ENCODE measurements at places on chromosomes 1 and 21. TPM values are rescaled to one million over a fixed set of nuclear protein-coding genes. Genes with fewer than 3 reads are reported as not detected.

DNA sequence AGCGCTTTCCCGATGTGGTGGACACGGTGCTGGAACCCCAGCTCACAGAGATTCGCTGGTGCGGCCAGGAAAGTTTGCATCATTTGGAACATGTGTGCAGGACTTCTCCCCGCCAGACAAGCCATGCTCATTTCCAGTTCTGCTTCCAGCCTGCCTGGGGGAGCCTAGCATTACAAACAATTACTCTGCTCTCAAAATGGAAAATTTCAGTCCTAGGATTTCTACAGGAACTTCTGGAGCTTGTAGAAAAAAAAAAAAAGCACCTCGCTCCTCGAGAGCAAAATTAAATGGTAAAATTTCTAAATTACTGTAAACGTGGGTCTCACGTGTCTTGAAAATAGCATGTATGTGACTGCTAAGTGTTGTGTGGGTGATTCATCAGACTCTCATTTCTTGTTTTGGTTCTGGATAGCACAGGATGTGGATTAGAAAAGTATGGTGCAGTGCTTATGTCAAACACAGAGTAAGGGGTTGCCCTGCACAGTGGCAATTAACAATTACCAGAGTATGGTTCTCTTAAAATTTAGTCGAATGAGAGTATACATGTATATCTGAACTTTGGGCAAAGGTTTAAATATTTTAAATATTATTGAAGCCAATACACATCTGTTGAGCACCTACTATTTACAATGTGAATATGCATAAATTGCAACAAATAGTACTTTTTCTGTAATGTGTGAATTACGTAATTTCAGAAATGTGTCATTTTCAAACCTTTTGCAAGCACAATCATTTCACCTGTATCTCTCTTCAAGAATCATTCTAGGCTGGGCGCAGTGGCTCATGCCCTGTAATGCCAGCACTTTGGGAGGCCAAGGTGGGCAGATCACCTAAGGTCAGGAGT, 61.8 kb upstream of the PTGFRN start:
- DNase-seq = peak; percentile 16

- DNase-seq = no peak
These were observed 305.7 kb upstream of the NRIP1 start for GRCh38 chr21:15370462-15370975.

- no peak for DNase-seq
These were observed 66.9 kb upstream of the MAP1LC3C start for GRCh38 chr1:242065813-242066212.

DNA sequence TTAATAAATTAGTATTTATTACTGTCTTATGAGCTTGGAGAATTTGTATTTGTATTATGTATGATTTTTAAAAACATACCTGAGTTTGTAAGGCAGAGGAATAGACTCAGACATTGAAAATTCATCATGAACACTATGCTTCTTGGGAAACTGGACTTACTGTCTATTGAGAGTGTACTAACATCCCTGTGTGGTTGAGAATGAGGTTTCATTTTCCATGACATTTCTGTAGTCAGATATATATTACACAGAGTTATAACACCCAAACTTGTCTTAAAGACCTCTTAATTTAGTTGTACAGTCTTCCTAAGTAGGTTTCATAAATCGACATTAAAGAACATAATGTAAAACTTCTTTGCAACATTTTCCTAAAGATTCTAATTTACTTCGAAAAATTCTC, 30.0 kb downstream of the PPP2R5A start:
- DNase-seq = no peak

DNA sequence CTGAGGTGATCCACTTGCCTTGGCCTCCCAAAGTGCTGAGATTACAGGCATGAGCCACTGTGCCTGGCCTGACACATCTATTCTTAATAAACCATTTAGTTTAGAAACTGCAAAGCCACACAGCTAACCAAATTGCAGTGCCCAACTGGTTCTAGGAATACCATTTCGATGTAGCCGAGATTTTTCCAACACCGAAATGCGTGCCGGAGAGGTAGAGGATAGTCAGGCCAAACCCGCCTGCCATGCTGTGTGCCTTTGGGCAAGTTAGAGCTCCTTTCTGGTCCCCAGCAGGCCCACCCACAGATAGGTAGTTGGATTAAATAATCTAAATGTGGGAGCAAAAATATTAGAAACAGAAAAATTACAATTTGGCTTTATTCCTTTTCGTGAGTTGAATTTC, 254.4 kb downstream of the FOXD2 start:
- no peak for DNase-seq

- DNase-seq = no peak
These were observed 104.7 kb downstream of the CASZ1 start for GRCh38 chr1:10691740-10692125.

DNA sequence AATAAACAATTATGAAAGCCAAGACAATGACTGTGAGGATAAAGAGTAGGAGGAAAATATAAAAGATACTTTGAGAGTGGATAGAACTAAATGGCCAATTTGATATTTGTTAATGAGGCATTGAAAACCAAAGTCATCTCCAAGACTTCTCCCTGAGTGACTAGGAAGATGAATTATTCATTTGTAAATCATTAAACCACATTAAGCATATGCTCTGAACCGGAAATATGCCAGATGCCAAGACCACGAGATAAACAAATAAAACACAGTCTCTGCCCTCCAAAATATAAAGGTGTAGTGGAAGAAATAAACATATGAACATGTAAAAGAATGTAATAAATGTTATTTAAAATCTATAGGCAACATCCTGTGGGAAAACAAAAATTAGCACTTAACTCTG, 78.8 kb downstream of the MRPL39 start:
- DNase-seq = no peak

GRCh38 chr1:207789792-207790787, 38.2 kb downstream of the CD46 start:
- DNase-seq = no peak

DNA sequence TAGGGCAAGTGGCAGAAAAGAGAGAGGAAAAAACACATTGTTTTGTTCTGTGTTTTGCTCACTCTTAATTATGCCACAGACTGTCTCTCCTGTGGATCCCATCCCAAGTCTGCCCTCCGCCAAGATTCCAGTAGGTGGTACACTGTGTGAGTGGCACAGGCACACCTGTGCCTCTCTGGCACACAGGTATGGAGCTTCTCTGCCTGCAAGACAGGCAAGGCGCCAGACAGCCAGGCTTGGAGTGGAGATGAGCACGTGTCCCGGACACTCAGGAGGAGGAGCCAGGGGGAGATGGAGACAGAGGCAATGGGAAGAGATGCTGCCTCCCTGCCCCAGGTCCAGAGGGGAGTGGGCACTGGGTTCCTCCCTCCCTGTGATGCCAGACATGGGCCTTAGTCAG, 6.5 kb upstream of the GRIK3 start:
- no peak for DNase-seq

DNA sequence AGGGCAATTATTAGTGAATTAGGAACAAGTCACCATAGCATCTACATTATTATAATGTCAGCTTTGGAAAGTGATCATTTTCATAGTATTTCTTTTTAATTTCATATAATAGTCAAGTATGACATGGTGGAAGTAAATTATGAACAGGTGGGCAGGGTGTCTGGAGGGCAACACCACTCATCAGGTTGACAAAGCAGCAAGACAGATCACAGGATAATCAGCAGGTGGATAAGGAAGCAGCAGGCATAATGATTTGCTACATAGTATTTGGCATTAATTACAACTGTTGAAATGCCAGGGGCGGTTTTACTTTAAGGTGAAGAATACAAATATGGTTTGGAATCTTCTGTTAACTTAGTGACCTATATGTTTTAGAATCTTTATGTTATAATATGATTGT, 1342.2 kb downstream of the PLA2G4A start:
- DNase-seq = no peak

- DNase-seq = no peak
These were observed 135.3 kb upstream of the PRMT6 start for GRCh38 chr1:106921186-106921585.

GRCh38 chr1:109807822-109808680, 44.3 kb upstream of the EPS8L3 start:
- no peak for DNase-seq

DNA sequence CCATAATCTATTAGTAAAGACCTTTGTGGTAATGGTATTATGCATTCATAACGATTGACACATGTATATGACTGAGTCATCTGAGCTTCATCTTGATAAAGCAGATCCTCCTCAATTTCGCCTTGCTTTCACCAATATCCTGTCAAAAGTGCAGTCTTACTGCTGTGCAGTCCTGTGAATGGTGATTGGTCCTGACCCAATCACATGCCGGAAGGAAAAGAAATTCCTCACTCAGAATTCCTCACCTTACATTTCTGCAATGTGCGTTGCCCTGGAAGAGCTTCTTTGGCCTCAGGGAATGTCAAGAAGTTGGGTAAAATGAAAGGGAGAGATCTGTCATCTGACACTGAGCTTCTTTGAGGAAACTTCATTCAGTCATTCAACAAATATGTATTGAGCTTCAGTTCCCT, 121.0 kb upstream of the TSPAN2 start:
- DNase-seq = no peak

DNA sequence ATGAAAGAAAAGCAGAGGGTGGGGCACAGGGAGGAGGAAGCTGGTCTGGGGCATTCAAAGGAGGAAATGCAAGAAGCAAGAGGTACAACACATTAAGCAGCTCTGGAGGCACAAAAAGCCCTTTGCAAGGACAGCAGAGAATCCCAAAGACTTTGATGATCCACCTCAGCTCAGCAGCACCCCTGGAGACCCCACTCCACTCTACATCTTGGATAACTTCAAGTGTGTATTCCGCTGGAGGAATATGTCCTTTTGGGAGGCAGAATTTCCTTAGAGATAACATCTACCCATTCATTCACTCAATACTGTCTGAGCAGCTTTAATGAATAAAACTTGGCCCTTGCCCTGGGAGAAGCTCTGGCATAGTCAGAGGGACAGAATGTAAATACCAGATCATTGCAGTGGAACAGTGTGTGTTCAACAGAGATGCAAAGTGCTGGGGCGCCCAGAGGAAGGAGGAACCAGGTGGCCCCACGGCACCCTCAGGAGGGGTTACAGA, 599.7 kb downstream of the KIF26B start:
- DNase-seq = no peak

DNA sequence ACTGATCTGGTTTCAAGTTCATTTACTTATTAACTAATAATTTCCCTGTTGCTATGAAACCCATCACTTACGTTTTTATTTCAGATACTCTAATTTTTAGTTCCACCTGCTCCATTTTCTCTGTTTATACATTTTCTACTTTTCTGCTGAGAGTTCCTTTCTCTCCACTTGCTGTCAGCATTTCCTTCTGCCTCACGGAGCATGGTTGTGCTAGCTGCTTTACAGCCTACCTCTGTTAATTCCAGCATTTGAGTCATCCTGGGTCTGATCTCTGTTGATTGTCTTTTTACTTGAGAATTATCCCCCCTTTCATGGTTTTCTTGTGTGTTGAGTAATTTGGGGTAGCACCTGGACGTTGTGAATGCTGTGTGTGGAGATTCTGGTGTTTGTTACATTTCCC, 373.2 kb upstream of the C1orf174 start:
- DNase-seq = no peak

- DNase-seq = no peak
These were observed 347.7 kb downstream of the NPHP4 start for GRCh38 chr1:5644281-5645134.

DNA sequence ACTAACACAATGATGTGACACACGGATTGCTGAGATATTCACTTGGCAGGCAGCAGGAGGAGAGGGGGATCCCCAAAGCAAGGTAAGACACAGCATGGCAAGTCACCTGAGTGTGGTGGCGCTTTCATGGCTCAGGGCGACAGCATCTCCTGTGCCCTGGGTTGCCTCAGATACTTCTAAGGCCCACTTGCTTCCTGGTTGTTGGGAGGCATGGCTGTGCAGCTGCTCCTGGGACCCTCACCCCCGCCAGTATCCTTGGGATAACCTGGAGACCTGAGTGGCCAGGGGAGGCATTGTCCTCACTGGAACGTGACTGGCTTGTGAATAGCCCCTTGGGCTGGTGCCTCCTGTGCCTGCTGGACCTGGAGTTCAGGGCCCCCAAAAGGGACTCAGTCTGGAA, 69.8 kb downstream of the STUM start:
- no peak for DNase-seq

- peak; percentile 14 for DNase-seq
These were observed 867 bp downstream of the PTGFRN start for GRCh38 chr1:116910379-116911187.

GRCh38 chr1:67748630-67749029, 63.6 kb downstream of the GADD45A start:
- DNase-seq = no peak

GRCh38 chr1:30759718-30760281, 2.2 kb upstream of the LAPTM5 start:
- DNase-seq = peak; percentile 47

- DNase-seq = no peak
These were observed 57.1 kb upstream of the ADARB1 start for GRCh38 chr21:45017039-45017960.

GRCh38 chr1:175863299-175864050, 120.1 kb upstream of the TNR start:
- no peak for DNase-seq

GRCh38 chr1:68276448-68276847, 44.1 kb upstream of the WLS start:
- DNase-seq = no peak

- DNase-seq = no peak
These were observed 18.3 kb downstream of the NFYC start for GRCh38 chr1:40709802-40710278.

The LGALS8 gene
- total RNA-seq = 183 TPM

The LIN28A gene
- total RNA-seq = not detected

The SDHB gene
- total RNA-seq = 65.5 TPM

The VHLL gene
- total RNA-seq = not detected

The CRP gene
- total RNA-seq = not detected

The RASAL2 gene
- total RNA-seq = not detected

The CBR3 gene
- total RNA-seq = 1.8 TPM

The ELAPOR1 gene
- total RNA-seq = 19.5 TPM
